ENCODE measurements at places on chromosomes 3 and 15. TPM values are rescaled to one million over a fixed set of nuclear protein-coding genes. Genes with fewer than 3 reads are reported as not detected.

The TMA7 gene
- 192 TPM for total RNA-seq

- no peak for DNase-seq
- H3K4me1 ChIP-seq = peaks cover 2% of the 10 kb centered on the region
- no peaks in the 10 kb centered on the region for H3K27me3 ChIP-seq
- H3K27ac ChIP-seq = no peak overlapping the region
- H3K4me3 ChIP-seq = no peak overlapping the region
Measured at GRCh38 chr3:46748170-46748569, 30.5 kb upstream of the PRSS50 start.

GRCh38 chr3:128335621-128336296 lies 130.9 kb downstream of the DNAJB8 start:
- no peak overlapping the region for H3K4me3 ChIP-seq
- peak overlapping the region; percentile 89 for H3K27ac ChIP-seq
- no peaks in the 10 kb centered on the region for H3K27me3 ChIP-seq
- peaks cover 59% of the 10 kb centered on the region for H3K4me1 ChIP-seq
- DNase-seq = no peak

DNA sequence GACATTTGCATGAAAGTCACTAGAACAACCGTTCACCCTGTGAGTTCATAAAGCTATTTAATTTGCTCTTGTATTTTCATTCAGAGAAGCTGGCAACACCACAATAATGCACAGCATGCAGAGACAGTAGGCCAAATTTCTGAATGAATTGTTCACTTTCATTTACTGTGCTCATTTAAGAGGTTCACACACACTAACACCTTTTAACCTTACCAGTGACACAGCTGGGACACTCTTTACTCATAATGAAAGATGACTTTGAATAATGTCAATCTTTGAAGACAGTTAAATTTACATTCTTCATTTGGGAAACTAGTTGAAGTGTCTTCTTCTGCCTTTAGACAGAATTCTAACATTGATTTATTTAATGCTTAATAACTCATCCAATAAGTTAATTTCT lies 95.7 kb downstream of the ROBO1 start:
- H3K4me1 ChIP-seq = no peaks in the 10 kb centered on the region
- no peak overlapping the region for H3K27ac ChIP-seq
- peaks cover 10% of the 10 kb centered on the region for H3K27me3 ChIP-seq
- H3K4me3 ChIP-seq = no peak overlapping the region
- no peaks in the 10 kb centered on the region for H3K36me3 ChIP-seq

- H3K36me3 ChIP-seq = no peaks in the 10 kb centered on the region
- no peak overlapping the region for H3K27ac ChIP-seq
- no peak overlapping the region for H3K4me3 ChIP-seq
- peak; percentile 3 for DNase-seq
Measured at GRCh38 chr3:134628884-134629283, 21.9 kb downstream of the KY start.

The SCAMP5 gene
- total RNA-seq = 23.5 TPM

GRCh38 chr3:44424758-44425157 lies 52.7 kb downstream of the ZNF445 start:
- no peak overlapping the region for H3K4me3 ChIP-seq
- no peaks in the 10 kb centered on the region for H3K36me3 ChIP-seq
- no peak for DNase-seq
- no peaks in the 10 kb centered on the region for H3K4me1 ChIP-seq

The TSC22D2 gene
- 68.7 TPM for total RNA-seq

DNA sequence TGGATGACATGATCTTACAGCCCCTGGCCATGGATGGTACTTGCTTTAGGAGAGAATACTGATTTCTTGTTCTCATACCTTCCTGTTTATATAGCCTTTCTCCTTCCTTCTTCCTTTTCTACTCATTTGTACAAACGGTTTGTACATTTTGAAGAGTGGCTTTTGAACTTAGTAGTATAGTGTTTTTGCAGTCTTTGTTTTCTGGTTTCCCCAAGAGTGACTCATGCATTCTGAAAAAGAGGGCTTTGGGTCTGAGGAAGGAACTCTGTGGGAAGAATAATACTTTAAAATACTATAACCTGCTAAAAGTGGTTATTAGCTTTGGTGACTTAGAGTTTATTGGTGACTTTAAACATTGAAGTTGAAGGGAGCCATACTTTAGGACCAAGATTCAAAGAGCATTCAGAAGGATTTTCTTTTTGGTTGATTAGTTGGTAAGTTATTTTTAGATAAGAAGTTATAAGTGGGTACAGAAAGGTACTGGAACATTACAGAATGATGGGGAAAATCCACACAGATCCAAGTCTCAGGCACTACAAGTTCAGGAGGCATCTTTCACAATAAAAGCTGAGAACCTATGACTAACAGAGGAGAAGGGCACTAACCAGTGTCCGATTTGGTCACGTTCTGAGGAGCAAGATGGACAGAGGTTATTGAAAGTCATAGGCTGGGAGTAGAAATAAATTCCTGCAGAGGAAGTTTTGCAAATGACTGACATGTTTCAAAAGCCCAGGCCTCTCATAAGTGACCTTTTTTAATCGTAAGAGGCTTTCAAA lies 369.6 kb upstream of the AZI2 start:
- H3K27ac ChIP-seq = no peak overlapping the region
- DNase-seq = no peak
- no peaks in the 10 kb centered on the region for H3K36me3 ChIP-seq
